Cerebellar nuclear complex (tissue), 1 donor: ENCODE measurements at places on chromosomes 5 and 9.

- no peak for DNase-seq
Observed at GRCh38 chr9:134677743-134678142, 36.1 kb downstream of the COL5A1 start.

DNA sequence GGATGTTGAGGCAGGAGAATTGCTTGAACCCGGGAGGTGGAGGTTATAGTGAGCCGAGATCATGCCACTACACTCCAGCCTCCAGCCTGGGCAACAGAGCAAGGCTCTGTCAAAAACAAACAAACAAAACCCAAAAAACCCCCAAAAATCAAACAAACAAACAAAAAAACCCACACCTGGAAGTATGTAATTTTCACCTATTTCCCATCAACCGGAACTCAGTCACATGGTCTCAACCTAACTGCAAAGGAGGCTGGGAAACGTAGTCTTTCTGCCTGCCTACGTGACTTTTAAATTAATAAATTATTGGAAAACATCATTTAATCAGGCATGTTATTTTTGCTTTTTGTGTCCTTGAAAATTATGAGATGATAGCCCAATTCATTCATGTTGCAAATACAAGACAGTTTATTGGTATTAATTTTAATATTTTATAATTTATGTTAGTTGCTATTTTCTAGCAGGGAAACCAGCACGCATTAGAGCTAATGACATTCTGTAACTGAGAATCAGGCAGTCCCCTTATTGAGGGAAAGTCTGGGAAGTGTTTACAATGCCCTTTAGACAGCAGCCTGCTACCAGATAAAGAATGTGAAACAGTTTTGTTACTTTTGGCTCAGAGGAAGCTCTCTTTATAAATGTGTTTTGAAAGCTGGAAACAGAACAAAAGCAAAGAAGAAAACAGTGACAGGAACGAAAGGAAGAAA is 110.3 kb downstream of the NXNL2 start:
- no peak for DNase-seq

DNA sequence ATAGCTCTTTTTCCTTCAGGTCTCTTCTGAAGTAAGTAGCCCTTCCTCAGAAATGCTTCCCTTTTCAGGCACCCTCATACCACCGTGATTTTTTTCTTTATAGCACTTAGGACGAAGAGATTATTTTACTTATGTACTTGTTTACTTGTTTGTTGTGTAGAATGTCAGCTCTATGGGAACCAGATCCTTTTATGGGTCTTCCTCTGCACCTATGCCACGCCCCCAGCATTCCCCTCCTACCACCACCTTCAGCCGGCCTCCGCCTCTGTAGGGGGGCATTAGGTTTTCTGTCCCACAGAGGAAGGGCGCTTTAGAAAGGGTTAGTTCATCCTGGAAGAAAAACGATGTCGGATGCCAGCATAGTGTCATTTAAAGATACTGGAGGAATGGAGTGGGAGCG is 1.8 kb downstream of the CDKN2B-AS1 start:
- no peak for DNase-seq

- DNase-seq, result no peak
Observed at GRCh38 chr9:78294290-78295176, 2.4 kb upstream of the PSAT1 start.

GRCh38 chr5:180724944-180725343 is 14.9 kb downstream of the OR2Y1 start:
- no peak for DNase-seq

GRCh38 chr5:77832938-77833337 is 56.8 kb upstream of the TBCA start:
- DNase-seq, result no peak

- no peak for DNase-seq
Observed at GRCh38 chr9:76138360-76138759, 247.9 kb downstream of the PCSK5 start.

- DNase-seq, result no peak
Observed at GRCh38 chr9:107949061-107949460, 459.5 kb upstream of the KLF4 start.

DNA sequence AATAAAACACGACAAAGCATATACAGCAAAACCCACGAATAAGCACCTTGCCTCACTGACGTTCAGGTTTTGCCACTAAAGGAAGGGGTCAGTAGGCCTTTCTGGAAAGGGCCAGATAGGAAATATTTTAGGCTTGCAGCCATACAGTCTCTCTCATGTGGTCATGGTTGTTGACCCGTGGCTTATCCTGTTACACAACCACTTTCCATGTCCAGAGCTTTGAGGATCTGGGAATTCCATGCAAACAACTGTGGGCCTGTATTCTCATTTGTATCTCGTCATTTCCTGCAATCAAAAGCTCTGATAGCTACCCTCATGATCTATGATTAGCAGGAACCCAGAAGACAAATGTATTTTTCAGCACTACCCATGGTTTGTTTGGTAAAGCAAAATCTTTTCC is 108.3 kb downstream of the DRD1 start:
- DNase-seq, result no peak

- no peak for DNase-seq
Observed at GRCh38 chr9:18566121-18566520, 92.2 kb downstream of the ADAMTSL1 start.

DNA sequence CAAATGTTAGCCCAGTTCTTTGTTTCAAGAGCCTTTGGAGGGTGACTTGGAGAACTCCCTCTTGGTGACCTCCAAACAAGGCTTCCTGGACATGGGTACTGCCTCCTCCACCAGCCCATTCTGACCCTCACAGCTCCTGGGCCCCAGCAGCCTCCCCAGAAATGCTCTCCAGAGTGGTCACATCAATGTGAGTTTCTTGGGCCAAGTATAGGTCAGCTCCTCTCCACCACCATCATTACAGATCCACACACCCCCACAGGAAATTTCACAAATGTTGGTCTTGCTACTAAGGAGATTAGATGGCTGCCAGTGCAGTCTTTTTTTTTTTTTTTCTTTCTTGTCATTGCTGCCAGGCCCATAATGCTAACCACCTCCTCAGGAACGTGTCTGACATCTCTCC is 410.7 kb downstream of the DTWD2 start:
- no peak for DNase-seq

DNA sequence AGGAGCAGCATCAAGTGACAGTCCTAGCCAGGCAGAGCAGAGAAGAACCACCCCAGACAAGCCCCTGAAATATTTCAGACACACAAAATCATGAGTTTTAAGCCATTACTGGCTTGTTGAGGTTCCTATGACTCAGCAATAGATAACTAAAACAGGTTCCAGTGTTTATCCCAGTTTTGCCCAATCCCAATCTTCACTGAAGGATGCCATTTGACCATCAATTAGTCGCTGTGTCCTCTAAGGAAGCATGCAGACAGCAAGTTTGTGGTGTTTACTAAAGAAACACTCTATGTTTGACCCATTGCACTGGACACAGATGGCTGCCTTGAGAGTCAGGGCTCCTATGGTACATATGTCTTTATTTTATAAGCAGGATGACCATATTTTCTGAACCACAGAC is 186.7 kb downstream of the SYK start:
- DNase-seq, result no peak

- no peak for DNase-seq
Observed at GRCh38 chr5:151293624-151294023, 9.9 kb downstream of the SLC36A3 start.

- no peak for DNase-seq
Observed at GRCh38 chr5:99187611-99188010, 258.8 kb upstream of the CHD1 start.
